T-cell (primary cell): ENCODE measurements at places on chromosomes 7 and 10.

GRCh38 chr7:77420986-77421672 lies 5.0 kb upstream of the GSAP start:
- no peak for DNase-seq

GRCh38 chr7:97094284-97094930 lies 23.1 kb upstream of the SDHAF3 start:
- DNase-seq, result no peak

- DNase-seq, result no peak
These were observed 9.6 kb upstream of the TRIM8 start for GRCh38 chr10:102634686-102635085.

- no peak for DNase-seq
These were observed 140.7 kb downstream of the ICA1 start for GRCh38 chr7:8121243-8121642.

- DNase-seq, result peak; percentile 13
These were observed 777 bp downstream of the RUNDC3B start for GRCh38 chr7:87628780-87629569.

DNA sequence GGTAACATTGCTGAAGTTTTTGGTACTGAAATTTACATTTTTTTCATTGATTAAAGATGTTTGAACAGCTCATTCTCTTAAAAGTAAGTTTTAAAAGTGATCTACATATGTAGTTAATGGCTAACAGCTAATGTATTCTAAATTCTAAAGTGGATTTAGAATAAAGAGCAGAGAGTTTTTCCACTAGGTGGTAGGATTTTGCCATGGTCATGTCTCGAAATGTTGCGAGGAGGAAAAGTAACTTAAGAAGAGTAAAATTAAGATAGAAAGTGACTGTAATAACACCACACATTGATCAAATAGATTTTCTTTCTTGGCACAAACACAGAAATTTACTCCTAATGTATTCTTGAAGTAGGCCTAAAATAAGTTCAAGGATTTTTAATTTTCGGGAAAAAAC lies 19.8 kb downstream of the LSMEM1 start:
- no peak for DNase-seq

DNA sequence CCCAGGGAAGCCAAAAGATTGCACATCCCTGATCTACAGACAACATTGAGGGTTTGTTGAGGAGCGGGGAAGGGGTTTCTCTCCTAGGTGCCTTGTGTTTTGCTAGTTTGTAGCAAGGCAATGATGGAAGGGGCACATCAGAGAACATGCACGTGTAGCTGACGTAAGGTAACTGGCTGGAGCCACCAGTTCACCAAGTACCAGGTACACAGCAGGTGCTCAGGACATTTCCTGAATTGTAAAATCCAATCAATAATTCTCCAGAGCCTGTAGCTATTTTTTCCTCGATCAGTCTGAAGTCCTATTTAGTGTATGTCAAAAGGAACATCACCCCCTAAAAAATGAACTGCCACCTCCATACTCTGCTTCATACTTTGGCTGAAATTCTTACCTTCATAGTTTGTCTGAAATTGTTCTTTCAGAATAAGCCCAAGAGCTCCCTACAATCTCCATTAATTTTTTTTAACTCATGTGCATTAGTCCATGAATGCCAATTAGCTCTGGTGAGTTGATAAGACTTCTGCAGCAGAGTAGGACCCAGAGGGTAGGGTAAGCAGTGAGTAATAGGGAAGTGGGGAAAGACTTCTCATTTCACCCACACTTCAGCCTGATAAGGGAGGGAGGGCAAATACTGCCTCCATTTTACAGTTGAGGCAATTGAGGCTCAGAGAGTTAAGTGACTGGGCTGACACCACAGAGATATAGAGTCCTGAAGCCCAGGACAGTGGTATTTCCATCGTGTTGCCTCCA lies 36.0 kb upstream of the SLC26A3 start:
- no peak for DNase-seq

DNA sequence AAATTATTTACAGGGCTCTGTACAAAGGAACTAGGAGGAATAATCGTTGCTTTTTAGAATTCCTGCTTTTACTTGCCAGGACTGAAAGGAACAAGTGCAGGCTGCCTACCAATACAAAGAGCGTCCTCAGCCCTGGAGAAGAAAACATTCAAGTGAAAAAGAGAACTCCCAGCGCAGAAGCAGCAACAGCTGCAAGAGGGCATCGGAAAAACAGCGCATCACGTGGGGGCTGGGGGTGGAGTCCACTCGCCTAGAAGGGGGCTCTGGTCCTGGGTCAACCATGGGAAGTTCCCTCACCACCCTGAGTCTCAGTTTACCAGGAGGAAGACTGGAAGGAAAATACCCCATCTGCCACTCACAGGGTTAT lies 385 bp upstream of the C10orf90 start:
- DNase-seq, result no peak

DNA sequence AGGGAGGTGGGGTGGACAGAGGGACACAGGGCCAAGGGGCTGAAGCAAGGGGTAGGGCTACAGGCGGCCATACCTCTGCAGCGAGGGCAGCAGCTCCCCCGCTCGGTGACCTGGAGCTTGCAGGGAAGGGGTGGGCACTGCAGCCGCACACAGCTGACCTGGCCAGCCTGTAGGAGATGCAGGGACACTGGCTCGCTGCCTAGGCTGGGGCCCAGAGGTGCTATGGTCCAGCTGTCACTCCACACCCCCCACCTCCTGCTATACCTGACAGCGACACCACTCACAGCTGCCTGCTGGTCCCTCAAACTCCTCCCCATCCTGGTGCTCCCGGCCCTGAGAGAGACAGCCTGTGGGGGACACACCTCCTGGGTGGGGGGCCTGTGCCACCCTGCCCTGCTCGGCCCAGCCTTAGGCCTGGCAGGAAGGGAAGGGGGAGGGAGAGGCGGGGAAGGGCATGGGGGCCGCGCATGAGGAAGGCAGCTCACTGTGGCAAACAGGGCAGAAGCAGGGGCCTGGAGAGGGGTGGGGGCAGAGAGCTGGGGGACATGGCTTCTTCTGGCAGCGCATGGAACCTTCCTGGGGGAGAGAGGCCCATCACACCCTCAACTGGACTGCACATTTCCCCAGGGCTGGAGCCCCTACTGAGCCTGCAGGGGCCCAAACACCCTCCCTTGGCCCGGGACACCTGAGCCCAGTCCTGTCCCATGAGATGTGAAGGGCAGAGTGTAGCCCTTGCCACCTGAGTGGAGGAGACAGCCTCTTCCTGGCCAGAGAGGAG lies 23.9 kb downstream of the ATP6V1F start:
- DNase-seq, result no peak

- DNase-seq, result no peak
These were observed 139.1 kb upstream of the RHEB start for GRCh38 chr7:151658778-151659177.

DNA sequence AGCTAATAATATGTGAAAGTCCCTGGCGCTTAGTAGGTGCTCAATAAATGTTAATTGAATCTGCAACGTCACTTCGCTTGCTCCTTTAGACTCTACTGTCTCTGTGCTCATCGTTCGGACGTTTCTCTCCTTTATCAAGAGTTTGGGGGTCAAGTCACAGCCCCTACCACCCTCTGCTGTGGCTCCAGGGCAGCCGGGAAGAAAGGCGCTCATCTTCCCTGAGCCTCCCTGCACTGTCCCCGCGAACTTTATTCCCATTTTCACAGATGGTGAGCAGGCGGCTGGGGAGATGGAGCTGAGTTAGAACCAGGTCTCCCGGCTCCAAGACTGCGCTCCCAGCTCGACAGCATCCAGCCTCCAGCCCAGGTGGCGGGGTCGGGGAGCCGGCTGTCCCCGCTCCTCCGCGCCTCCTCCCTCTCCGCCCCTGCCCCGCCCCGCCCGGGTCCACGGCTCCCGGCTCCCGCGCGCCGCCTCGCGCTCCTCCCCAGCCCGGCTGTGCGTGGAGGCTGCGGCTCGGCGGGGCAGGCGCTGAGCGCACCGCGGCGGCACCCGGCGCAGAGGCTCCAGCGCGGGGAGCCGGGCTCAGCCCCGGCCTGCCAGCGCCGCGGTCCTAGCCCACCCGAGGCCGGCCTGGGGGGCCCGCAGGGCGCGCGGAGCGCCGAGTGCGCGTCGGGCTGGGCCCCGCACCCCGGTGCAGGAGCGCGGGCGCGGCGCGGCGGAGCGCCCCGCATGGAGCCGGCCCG lies at the start of gene CLEC2L:
TSS of gene CLEC2L (plus strand) at position 487 of the 743 bp plus-strand sequence. CDS start at position 730, 243 bp downstream.
- DNase-seq, result no peak

GRCh38 chr10:102611514-102612087 lies 32.7 kb upstream of the TRIM8 start:
- no peak for DNase-seq

DNA sequence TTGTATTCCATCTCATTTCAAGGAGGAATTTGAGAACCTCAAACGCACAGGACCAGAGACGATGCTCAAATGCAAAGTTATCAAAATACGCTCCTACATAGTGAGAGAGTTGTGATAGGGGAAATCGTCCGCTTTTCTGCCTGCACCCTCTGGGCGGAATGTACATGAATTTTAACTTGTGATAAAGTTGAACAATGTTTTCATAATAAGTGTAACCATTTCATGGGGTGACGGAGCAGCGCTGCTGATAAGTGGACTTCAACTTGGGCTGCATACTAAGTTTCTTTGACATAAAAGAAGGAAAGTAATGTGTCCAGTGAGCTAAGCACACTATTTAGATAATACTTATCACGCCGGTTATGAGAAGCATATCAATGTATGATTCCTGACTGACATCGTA lies 497.5 kb upstream of the MGMT start:
- DNase-seq, result no peak

DNA sequence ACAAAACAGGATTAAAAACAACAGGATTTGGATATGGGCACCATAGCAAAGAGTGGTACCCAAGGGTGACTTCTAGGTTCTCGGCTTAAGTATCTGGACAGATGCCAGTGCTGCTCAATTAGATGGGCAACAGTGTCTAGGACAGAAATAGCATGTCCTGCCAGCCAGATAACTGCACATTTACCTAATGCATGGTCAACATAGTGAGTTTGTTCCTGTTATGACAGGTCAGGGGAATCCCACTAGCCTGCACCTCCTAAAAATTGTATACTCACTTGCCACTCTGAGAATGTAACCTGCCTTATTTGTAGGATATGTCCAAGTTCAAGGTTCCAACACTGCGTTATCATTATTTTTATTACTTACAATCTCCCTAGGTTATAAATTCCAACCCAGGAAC lies 471.7 kb downstream of the GRM8 start:
- DNase-seq, result no peak

GRCh38 chr7:41256186-41256945 lies 446.5 kb downstream of the INHBA start:
- DNase-seq, result no peak

DNA sequence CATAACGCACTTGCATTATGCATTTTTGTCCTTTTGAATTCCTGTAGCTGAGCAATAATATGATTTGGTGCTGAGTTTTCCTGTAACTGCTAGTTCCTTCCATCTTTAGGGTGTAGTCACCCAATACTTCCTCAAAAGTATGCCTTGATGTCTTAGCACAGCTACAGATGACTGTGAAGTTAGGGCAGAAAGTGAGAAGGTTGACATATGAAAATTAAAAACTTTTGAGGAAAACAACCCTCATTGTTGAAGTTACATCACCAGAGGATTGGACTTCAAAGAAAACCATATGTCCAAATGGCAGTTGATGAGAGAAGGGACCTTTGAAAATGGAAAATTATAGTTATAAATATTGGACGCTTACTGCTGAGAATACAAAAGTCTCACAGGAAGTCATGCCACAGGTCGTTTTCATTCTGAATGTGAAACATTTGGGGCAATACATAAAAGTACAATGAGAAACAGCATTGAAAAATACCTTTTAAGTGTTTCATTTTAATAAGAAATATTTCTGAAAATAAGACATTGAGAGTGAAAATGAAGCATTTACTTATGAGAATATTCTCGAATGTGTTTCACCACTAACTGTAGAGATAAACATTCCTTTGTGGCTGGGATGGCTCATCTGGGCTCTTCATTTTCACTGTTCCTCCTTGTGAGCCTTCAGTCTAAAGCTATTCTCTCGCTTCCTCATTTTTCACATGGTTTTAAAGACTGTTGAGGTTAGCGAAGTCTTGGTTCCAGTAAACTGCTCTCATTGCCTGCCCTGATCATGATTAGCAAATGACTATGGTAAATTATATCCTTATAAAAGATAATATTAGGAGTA lies 61.4 kb upstream of the NME8 start:
- no peak for DNase-seq

- DNase-seq, result no peak
These were observed at the start of gene MKX for GRCh38 chr10:27745732-27746396. Gene MKX, minus strand, starts transcription at chr10:27745819. Its CDS starts 2,404 bp downstream, at chr10:27743415.
